Neural progenitor cell (in vitro differentiated cells): ENCODE measurements at places on chromosomes 3 and 15. TPM values are rescaled to one million over a fixed set of nuclear protein-coding genes. Genes with fewer than 3 reads are reported as not detected.

CHAC1 gene
- total RNA-seq = 2.4 and 4.8 TPM in 2 replicates

PIF1 gene
- total RNA-seq = 50.8 and 111 TPM in 2 replicates

ISLR gene
- total RNA-seq = 0.68 TPM in 1 of 2 replicates, not detected in the other

CCR1 gene
- total RNA-seq = 0.19 TPM in 1 of 2 replicates, not detected in the other

SI gene
- not detected in 2 replicates for total RNA-seq
